ENCODE measurements at places on chromosomes 12 and 14.

DNA sequence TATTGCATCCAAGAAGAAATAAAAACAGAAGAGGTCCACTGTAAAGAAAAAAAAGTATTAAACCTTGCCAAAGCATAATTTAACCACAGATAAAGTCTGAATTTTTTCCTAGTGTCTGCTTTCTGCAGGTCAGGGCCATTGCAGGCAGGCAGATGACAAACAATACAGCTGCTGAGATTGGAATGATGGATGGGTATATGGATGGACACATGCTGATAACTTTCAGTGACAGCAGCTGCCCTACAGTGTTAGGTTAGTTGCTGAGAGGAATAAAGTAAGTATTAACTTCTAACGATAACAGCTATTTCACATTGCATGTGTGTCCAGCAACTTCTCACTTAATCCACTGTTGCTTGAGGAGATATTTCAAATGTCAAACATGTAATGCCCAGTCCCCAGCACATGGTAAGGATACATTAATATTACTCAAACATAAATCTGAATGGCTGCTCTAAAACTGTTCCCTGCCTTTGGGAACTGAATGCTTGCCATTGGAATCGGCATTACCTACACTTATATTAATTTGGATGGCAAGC, 515.3 kb downstream of the RMST start:
- DNase-seq: no peak

DNA sequence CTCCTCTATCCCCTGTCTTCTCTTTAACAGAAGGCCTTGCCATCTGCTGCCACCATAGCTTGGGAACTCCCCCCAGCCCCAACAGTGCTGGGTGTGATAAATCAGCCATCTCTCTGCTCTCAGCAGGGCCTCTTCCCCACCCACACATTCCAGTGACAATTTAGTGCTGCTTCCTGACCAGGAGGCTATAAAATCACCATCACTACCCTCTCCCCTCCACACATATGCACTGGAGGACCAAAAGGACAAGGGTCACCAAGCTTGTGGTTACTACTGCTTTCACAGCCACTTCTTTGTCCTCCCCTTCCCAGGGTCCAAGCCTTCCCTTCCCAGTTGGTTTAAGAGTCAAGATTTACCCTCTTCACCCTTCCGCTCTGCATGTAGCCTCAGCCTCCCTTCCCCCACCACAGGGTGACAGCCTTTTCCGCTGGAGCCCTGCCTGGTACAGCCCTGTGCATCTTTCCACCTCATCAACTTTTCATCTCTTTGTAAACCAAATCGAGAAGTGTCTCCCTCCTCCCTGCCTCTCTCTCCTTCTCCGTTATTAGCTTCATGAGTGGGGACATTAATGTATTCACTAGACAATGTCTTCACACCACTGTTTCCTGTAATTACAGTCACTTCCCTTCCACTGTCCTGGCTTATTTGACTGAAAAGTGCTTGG, 9.4 kb downstream of the PSMB5 start:
- DNase-seq: no peak

- DNase-seq: no peak
Observed at GRCh38 chr12:65525491-65526141, 247.1 kb downstream of the MSRB3 start.

GRCh38 chr14:22522466-22522957, 66.5 kb downstream of the DAD1 start:
- no peak for DNase-seq

GRCh38 chr14:65676361-65677014, 264.0 kb downstream of the FUT8 start:
- no peak for DNase-seq

- no peak for DNase-seq
Observed at GRCh38 chr12:106120519-106121105, 18.1 kb downstream of the NUAK1 start.

DNA sequence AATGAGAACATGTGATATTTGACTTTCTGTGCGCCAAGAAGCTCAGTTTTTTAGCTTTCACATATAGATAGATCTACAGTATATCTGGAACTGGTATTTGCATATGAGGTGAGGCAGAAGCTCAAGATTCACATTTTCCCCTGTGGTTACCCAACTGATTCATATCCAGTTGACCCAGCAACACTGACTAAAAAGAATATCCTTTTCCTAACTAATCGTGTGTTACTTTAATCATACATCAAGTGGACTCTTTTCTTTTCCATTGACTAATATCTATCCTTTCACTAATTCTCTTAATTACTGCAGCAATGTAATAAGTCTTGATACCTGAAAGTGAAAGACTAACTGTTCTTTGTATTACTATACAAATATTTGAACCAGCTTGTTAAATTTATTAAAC, 236.1 kb downstream of the AEBP2 start:
- DNase-seq: no peak

DNA sequence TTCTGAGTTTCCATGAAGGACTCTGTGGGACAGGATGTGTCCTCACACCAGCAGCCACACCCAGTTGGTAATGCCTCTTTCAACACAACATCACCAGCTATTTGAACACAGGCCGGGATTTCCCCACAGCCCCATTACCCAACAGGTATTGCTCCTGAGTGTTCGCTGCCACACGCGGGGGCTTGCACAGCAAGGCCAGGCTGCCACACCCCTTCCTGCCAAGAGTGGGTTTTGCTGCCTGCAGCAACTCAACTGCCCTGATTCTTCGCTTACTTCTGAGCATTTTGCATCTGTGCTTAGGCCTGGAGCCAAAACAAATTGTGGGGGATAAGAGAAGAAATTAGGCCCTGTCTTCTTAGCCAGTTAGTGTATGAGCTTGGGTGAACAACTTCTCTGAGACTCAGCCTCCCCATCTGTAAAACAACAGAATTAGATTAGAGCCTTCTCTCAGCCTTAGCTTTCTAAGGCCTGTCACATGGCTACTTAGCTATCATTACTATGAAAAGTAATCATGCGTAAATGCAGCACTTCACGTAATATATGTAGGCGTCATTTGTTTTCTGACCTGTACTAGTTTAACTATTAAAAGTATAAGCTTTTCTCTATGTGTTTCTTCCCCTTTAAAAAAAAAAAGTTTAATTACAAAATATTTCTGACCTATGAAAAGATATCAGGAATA, 20.0 kb downstream of the CKAP4 start:
- DNase-seq: no peak

DNA sequence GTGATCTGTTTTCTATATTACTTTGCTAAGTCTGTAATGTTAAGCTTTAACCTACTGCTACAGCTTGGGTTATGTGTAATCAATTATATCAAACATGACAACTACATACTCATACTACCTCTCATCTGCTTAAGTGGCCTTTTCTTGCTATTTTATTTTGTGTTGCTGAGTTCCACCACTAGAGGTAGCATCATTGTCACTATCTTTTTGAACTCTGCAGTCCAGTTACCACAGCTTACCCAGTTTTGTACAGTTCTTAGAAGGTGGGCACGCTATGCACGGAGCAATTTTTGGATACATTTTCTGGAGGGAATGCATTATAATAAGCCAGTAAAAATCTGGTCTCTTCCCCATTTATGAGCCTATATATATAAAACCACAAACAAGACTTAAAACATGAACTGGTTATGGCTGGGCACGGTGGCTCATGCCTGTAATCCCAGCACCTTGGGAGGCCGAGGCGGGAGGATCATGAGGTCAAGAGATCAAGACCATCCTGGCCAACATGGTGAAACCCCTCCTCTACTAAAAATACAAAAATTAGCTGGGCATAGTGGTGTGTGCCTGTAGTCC, 48.5 kb downstream of the SAV1 start:
- DNase-seq: no peak

- DNase-seq: no peak
Observed at GRCh38 chr14:92500491-92500941, 13.1 kb upstream of the RIN3 start.

DNA sequence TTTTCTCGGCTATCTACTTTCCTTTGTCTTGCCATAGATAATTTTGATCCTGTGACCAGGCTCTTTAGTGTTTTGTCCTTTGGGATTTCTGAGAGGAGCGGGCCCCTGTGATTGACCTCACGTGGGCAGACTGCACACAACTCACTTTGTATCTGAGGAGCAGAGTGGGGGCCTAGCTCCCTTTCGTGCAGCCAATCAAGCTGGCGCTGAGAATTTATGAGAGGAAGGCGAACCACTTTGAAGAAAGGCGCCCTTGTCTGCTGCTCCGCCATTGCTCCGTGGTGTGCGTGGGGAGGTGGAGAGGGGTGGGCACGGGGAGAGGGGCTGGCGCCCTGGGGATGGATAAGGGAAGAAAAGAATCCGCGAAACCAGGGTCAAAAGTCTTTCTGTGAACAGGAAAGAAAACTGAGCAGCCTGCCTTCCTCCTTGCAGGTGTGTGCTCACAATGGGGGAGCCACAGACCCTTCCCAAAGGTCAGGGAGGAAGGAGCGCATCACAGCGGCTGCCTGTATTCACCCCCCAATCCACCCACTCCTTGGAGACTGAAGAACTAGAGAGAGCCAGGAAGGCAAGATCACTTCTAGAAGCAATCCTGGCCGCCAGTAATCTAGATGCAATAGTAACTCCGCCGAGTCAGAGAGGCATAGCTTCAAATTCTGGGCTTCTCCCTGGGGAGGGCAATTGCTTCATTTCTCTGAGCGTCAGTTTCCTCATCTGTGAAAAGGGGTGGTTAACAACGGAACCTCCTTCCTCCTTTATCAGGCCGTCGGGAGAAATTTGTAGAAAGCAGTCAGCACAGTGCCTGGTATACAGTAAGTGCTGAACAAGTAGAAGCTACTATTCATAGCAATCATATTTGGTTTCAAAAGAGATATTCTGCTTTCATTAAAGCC, 24.9 kb upstream of the MED13L start:
- no peak for DNase-seq

GRCh38 chr12:6771091-6771495, 1.2 kb upstream of the LAG3 start:
- DNase-seq: no peak

- DNase-seq: no peak
Observed at GRCh38 chr14:25516838-25517237, 466.9 kb upstream of the STXBP6 start.

DNA sequence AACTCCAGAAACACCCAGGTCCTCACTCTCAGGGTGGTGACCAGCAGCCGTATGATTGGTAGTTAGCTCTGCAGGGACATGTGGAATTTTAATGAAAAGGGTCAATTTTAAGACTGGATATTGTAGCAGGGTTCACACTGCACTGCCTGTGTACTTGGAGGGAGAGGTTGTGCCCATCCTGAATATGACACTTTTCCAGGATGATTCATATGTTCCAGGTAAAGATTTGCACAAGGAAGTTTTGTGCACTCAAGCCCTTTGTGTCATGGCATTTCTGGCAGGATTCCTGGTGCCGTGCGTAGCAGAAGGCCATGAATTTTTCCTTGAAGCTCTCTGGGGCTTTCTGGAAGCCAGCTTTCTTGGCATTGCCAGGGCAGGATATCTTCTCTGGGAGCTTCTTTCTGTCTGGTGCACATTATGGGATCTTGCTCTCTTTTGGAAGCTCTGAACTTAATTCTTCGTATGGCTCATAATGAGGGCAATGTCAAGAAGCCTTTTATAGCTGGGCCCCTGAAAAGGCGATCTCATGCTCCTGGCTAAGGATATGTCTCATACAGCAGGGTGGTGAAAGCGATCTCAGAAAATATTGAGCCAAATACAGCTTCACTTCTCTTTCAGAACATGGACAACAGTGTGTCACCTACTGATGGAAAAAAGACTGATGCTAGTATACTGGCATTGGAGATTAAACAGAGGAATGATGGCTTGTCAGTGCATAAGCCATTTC, 1133.9 kb downstream of the AACS start:
- no peak for DNase-seq

- no peak for DNase-seq
Observed at GRCh38 chr14:54040846-54041245, 84.2 kb upstream of the BMP4 start.

DNA sequence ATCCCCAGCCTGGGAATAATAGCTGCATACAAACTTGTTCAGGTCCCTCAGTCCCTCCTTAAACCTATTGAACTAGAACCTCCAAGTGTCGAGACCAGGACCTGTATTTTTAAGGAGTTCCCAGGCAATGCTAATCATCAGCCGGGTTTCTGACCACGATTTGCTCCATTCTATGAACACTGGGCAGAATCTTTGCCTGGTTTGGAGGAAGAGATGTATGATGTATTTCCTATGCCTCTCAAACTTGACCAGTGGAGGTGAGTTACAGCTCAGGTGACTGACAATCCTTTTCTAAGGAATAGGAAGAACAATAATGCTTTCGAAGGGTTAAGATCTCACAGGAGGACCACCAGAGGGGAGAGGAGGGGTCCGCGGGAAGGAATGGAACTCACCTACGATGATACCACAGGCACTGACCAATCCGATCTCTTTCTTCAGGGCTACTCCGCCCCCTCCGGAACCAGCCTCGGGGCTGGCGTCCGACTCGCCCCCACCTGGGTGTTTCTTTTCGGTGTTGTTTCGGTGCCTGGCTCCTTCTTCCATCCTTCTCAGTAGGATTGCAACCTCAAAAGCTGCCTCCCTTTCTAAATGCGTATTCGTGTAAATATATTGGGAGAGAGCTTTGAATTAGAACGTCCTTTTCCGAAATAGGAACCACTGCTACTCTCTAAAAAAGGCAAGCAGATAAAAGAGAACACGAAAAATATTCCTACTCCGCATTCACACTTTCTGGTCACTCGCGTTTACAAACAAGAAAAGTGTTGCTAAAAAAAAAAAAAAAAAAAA, 895 bp downstream of the SLC7A8 start:
- DNase-seq: peak; percentile 5

- DNase-seq: no peak
Observed at GRCh38 chr12:101777978-101778377, 38.7 kb upstream of the SYCP3 start.

GRCh38 chr12:108573317-108573716, 10.9 kb downstream of the ISCU start:
- no peak for DNase-seq

- no peak for DNase-seq
Observed at GRCh38 chr14:54137614-54137961, 181.0 kb upstream of the BMP4 start.
